ENCODE measurements at places on chromosomes 16 and 17. TPM values are rescaled to one million over a fixed set of nuclear protein-coding genes. Genes with fewer than 3 reads are reported as not detected.

DNA sequence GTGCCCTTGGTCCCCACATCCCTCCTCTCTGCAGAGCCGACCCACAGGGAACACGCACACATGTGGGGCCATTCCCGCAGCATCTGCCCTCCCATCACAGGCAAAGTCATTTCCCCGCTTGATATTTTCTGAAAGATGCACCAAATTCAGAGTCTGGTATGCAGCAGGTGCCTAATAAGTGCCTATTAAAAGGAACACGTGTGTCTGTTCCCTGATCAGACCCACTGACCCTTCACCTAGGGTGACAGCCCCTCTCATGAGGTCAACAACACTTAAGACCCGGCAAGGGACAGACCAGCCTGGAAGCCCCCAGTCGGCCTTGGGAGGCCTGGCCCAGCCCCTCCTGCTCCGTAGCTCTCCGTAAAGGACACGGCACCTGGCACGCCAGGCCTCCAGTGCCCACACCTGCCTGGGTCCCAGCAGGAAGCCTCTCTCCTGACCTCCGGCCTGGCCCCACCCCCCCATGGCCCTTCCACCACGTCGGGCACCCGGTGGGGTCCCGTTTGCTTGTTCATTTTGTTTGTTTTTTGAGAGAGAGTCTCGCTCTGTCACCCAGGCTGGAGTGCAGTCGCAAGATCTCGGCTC, 20.0 kb downstream of the UNKL start:
- no peaks in the 10 kb centered on the region for H3K36me3 ChIP-seq
- no peak overlapping the region for H3K27ac ChIP-seq
- no peak overlapping the region for H3K4me3 ChIP-seq

- no peak within 1 kb of the TSS for H3K27ac ChIP-seq
- H3K36me3 ChIP-seq: no peaks in the 10 kb centered on the region
- peaks cover 51% of the 10 kb centered on the region for H3K4me1 ChIP-seq
- DNase-seq: peak; percentile 90
- no peaks in the 10 kb centered on the region for H3K27me3 ChIP-seq
Measured at GRCh38 chr17:4584101-4584916, at the start of gene SMTNL2. Gene SMTNL2, plus strand, starts transcription at chr17:4584529. Its CDS starts 77 bp downstream, at chr17:4584606.

DNA sequence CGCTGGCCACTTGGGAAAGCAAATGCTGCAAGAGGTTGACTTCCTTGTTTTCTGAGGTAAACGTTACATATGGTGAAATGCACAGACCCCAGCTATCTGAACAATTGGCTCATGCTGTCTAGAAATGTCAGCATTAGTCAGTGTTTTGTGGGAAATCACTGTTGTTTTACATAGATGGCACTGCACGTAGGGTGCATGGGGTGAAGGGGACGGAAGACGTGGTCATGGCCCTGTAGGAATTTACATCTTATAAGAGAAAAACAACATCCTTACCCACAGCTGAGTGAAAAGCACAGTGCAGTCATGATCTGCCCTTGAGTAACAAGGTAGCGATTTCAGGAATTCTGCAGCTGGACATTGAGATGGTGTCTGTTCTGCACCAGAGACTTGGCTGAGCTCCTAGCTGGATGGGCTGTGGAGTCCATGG, 15.2 kb downstream of the RPTOR start:
- H3K4me1 ChIP-seq: peaks cover 5% of the 10 kb centered on the region
- no peaks in the 10 kb centered on the region for H3K27me3 ChIP-seq
- H3K4me3 ChIP-seq: no peak overlapping the region
- no peaks in the 10 kb centered on the region for H3K36me3 ChIP-seq
- DNase-seq: no peak
- H3K27ac ChIP-seq: no peak overlapping the region

DNA sequence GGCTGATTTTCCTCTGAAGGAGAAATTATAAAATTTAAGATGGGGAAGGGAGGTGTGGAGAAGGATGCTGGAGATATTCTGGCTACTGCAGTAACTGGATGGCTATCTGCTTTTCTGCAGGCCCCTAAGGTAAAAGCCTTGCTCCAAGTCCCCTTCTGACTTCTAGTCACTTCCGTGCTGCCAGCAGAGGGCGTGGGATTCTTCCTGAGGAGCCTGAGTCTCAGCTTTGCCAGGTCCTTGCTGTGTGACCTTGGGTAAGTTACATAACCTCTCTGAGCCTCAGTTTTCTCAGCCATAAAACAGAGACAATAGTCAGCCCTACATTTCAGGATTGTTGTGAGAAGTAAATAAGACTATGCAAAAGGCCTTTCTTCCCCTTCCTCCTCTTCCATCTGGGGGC, 24.3 kb upstream of the TMEM220 start:
- DNase-seq: no peak
- H3K27me3 ChIP-seq: no peaks in the 10 kb centered on the region
- H3K4me3 ChIP-seq: no peak overlapping the region
- H3K27ac ChIP-seq: no peak overlapping the region

- H3K36me3 ChIP-seq: no peaks in the 10 kb centered on the region
- no peaks in the 10 kb centered on the region for H3K27me3 ChIP-seq
- no peak overlapping the region for H3K27ac ChIP-seq
- no peak for DNase-seq
Measured at GRCh38 chr16:11088074-11088730, 143.8 kb downstream of the CLEC16A start.

GRCh38 chr17:31509805-31510177, 118.3 kb downstream of the RAB11FIP4 start:
- no peak overlapping the region for H3K4me3 ChIP-seq
- no peak overlapping the region for H3K27ac ChIP-seq
- no peaks in the 10 kb centered on the region for H3K27me3 ChIP-seq
- H3K4me1 ChIP-seq: no peaks in the 10 kb centered on the region

DNA sequence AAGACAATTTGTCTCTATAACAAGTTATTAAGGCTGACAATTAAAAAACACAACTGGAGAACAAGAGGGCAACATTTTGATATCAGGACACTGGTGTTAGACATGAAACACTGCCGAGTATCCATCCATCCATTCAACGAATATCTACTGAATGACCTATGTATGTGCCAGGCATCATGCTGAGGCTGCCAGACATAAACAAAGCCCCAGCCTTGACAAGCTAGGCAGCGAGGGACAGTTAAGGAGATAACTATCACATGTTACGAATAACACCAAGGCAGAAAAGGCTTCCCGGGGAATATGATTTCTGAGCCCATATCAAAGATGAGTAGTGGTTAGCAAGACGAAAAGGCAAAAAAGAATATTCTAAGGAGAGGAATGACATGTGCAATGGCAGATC, 12.1 kb downstream of the HEATR6 start:
- no peak overlapping the region for H3K27ac ChIP-seq
- H3K4me3 ChIP-seq: no peak overlapping the region
- DNase-seq: no peak

DNA sequence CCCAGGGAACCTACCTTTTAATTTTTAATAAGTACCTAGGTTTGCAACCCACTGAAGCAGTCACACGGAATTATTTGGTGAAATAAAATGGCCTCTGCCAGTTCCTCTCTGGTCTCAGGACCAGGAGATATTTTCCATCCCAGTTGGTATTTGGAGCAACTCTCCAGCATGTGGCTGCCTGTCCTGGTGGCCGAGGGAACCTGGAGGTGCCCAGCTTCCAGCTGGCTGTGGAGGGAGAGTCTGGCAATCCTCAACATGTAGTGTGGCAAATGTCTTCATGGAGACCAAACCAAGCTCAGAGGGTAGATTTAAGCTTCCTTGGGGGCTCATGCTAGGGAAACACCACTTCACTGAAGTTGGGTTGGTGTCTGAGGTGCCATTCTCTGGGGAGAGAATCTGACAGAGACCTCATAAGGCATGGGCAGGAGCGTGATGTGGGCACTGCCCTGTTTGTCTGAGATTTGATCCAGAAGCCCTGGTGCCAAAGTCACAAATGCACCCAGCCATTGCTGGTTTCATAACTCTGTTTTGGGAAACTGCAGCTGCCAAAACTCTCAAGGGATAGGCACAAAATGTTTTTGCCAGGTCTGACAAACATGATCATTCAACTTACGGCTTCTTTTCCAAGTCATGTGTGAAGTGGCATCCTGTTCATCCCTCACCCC, 2.8 kb downstream of the MT1X start:
- H3K27me3 ChIP-seq: no peaks in the 10 kb centered on the region
- H3K27ac ChIP-seq: no peak overlapping the region
- H3K4me1 ChIP-seq: no peaks in the 10 kb centered on the region
- H3K4me3 ChIP-seq: no peak overlapping the region

- H3K27me3 ChIP-seq: no peaks in the 10 kb centered on the region
- H3K4me1 ChIP-seq: no peaks in the 10 kb centered on the region
- no peak for DNase-seq
- no peaks in the 10 kb centered on the region for H3K36me3 ChIP-seq
Measured at GRCh38 chr16:6209355-6209930, 1111.8 kb upstream of the EEF2KMT start.

DNA sequence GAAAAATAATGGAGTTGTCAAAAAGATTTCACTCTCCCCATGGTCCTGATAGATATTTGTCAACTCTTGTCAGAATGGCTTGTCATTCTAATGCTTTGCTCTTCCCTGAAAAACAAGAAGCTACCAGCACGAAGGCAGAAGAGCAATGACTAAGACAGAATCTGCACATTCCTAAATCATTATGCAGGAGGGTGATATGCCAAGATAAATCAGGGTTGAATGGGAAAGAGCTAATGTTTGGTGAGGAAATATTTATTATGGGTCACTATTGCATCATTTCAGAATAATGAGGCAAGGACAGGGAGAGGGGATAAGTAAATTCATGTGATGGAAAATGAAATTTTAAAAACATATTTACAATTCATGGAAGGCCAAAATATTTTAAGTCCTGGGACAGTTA, 297.5 kb upstream of the XYLT1 start:
- no peaks in the 10 kb centered on the region for H3K4me1 ChIP-seq
- H3K36me3 ChIP-seq: no peaks in the 10 kb centered on the region
- H3K27ac ChIP-seq: no peak overlapping the region
- peaks cover 3% of the 10 kb centered on the region for H3K27me3 ChIP-seq
- H3K4me3 ChIP-seq: no peak overlapping the region

- peak overlapping the region; percentile 82 for H3K27ac ChIP-seq
- H3K4me3 ChIP-seq: peak overlapping the region; percentile 45
- H3K27me3 ChIP-seq: no peaks in the 10 kb centered on the region
- no peaks in the 10 kb centered on the region for H3K36me3 ChIP-seq
- no peaks in the 10 kb centered on the region for H3K4me1 ChIP-seq
Measured at GRCh38 chr17:39753514-39754160, 15.9 kb downstream of the GRB7 start.

DNA sequence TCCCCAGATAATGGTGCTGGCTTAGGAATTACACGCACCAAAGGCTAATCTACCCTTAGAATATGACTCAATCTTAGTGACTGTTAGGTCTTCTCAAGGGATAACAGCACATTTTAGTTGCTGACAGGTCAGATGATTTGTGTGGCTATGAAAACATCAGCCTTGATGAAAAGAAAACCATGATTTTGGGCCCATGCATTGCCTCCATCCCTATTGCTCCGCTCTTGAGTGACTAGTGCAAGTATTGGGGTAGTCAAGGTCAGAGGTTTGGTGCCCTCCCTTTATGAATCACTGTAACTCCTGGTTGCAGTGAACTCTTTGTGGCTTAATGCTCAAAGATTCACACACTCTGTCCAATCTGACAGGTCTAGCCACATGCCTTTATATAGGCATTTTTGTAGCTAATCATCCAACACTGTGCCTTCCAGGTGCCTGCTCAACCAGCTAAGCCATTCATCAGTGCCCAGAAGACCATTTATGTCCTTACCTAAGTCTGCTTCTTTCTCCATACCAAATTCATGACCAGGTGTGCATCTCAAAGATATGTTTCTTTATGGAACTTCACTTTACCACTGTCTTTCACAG, 251.6 kb downstream of the KCNJ2 start:
- H3K27me3 ChIP-seq: no peaks in the 10 kb centered on the region
- no peak for DNase-seq
- no peaks in the 10 kb centered on the region for H3K4me1 ChIP-seq
- no peak overlapping the region for H3K4me3 ChIP-seq

DNA sequence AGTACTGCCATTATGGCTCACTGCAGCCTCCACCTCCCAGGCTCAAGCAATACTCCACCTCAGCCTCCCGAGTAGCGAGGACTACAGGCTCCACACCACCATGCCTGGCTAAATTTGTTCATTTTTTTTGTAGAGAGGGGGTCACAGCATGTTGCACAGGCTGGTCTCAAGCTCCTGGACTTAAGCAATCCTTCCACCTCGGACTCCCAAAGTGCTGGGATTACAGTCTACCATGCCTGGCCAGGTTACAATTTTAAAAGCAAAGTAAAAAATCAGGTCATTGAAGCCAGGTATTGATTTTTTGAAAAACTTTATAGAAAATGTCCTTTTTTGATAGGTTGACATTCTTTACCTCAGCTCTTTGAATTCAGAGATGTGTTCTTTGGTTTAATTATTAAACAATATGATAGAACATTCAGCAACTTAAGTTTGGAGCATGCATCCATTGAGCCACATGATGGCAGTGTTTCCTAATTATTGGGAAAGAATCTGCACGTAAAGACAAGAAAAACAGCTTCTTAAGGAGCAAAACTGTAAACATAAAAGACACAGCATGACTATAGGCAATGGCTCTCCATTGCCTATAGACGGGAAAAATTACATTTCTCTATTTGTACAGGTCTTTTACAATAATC, 1.7 kb upstream of the SLC16A11 start:
- no peaks in the 10 kb centered on the region for H3K36me3 ChIP-seq
- peak; percentile 89 for DNase-seq
- H3K4me1 ChIP-seq: peaks cover 28% of the 10 kb centered on the region
- H3K27me3 ChIP-seq: peaks cover 41% of the 10 kb centered on the region
- no peak overlapping the region for H3K27ac ChIP-seq

GRCh38 chr16:76583466-76583865, 306.3 kb downstream of the CNTNAP4 start:
- H3K27me3 ChIP-seq: no peaks in the 10 kb centered on the region
- DNase-seq: peak; percentile 69
- H3K27ac ChIP-seq: no peak overlapping the region
- no peaks in the 10 kb centered on the region for H3K36me3 ChIP-seq
- H3K4me3 ChIP-seq: no peak overlapping the region
- H3K4me1 ChIP-seq: peaks cover 7% of the 10 kb centered on the region

DNA sequence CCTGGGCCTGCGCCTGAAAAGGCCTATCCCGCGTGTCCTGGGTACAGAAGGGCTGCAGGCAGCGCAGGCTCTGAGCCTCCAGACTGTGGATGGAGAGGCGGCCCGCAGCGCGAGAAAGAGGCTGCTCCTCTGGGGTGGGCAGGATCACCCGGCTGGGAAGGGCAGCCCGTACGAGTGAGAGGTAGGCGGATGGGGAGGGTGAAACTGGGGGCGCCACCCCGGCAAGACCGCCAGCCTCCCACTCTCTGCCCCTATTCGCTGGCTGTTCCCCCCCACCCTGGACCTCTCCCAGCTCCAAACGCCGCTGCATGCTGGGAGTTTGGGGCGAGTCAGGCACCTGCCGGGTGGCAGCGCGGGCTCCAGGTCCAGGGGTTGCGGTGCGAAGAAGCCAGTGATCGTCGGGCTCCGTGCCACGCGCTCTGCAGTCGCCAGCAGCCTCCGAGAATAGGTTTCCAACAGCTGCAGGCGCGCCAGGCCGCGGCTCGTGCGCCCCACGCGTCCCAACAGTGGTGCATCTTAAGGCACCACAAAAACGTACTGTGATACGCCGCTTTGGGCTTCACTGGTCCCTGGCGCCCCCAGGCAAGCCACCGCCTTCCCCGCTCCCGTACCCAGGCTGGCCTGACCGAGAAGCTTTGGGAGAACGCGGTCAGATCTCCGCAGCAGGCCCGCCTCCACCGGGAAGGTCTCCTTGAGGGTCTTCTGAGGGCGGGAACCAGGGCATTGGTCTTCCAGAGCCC, 1.1 kb downstream of the NOXO1 start:
- H3K36me3 ChIP-seq: peaks cover 23% of the 10 kb centered on the region
- H3K4me3 ChIP-seq: no peak overlapping the region
- peaks cover 5% of the 10 kb centered on the region for H3K4me1 ChIP-seq

UTS2R gene
- not detected for total RNA-seq

RPS6KB1 gene
- 59.2 TPM for total RNA-seq

SNAI3 gene
- total RNA-seq: 1.1 TPM

SSTR5 gene
- total RNA-seq: 0.23 TPM

LRRC36 gene
- 14.4 TPM for total RNA-seq

CES3 gene
- total RNA-seq: 2.6 TPM

RRAD gene
- total RNA-seq: 36.0 TPM

GUCY2D gene
- 1.8 TPM for total RNA-seq
